ENCODE measurements at places on chromosomes 11 and 22. TPM values are rescaled to one million over a fixed set of nuclear protein-coding genes. Genes with fewer than 3 reads are reported as not detected.

MEI1 gene
- total RNA-seq: 2.1 TPM

CCS gene
- total RNA-seq: 81.4 TPM

MS4A15 gene
- 0.13 TPM for total RNA-seq

ANGPTL5 gene
- not detected for total RNA-seq

WDR74 gene
- 63.7 TPM for total RNA-seq

TMEM151A gene
- 1.6 TPM for total RNA-seq

- no peak overlapping the region for H3K27ac ChIP-seq
- no peak overlapping the region for H3K4me3 ChIP-seq
- no peaks in the 10 kb centered on the region for H3K27me3 ChIP-seq
- peaks cover 8% of the 10 kb centered on the region for H3K4me1 ChIP-seq
- DNase-seq: no peak
Observed at GRCh38 chr11:12043221-12043620, 34.8 kb upstream of the DKK3 start.

DNA sequence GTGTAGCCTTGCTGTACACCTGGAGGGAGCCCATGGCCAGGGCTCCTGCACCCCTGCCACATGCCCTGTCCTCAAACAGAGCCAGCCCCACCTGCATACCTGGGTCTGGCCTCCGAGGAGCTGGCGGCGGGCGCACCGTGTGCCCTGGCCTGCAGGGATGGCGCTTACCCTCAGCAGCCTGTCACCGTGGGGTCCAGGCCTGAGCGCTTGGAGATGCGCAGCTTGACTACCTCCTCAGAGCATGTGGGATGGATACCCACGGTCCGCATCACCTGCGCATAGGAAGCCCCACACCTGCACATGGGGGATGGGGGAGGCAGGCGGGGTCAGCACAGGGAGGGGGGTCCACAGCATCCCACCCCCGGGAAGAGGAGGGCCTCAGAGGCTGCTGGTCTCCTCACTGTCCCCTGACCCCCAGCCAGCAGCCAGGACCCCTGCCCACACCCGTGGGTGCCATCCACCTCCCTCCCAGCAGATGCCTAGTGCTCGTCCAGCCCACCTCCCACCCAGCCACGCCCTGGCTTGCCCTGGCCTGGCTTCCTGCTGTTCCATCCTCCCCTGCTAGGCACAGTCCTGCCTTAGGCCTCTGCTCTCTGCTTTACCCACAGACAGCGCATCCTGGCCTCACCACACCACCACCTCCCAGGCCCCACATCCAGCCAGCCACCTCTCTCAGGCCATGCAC, 22.4 kb upstream of the GNB1L start:
- no peak for DNase-seq
- no peak overlapping the region for H3K4me3 ChIP-seq
- H3K27ac ChIP-seq: no peak overlapping the region
- H3K27me3 ChIP-seq: peaks cover 2% of the 10 kb centered on the region
- peaks cover 36% of the 10 kb centered on the region for H3K4me1 ChIP-seq

GRCh38 chr11:106061249-106061784, 15.8 kb downstream of the KBTBD3 start:
- no peak overlapping the region for H3K4me3 ChIP-seq
- H3K27ac ChIP-seq: no peak overlapping the region
- peaks cover 5% of the 10 kb centered on the region for H3K36me3 ChIP-seq
- H3K4me1 ChIP-seq: no peaks in the 10 kb centered on the region
- no peak for DNase-seq

GRCh38 chr22:28207281-28208030, 288.4 kb upstream of the PITPNB start:
- no peak overlapping the region for H3K4me3 ChIP-seq
- no peaks in the 10 kb centered on the region for H3K27me3 ChIP-seq
- H3K36me3 ChIP-seq: peaks cover 18% of the 10 kb centered on the region
- peaks cover 7% of the 10 kb centered on the region for H3K4me1 ChIP-seq

DNA sequence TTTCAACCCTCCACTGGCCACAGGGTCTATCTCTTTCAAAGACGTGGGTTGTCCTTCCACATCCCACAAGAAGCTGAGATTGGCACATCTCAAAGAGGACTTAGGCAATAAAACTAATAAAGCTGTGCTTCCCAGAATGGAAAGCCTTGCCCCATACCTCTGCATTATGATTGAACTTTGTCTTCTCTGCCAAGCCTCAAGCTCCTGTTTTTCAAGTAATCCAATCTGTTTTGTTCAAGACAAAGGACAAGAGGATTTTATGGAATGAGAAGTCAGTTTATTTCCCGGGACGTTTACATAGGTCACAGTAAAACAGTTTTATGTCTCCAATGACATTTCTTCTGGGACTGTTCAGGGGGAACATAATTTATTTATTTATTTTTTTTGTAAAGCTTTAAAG, 108.4 kb downstream of the GALNT18 start:
- H3K4me3 ChIP-seq: no peak overlapping the region
- H3K27ac ChIP-seq: no peak overlapping the region
- H3K4me1 ChIP-seq: no peaks in the 10 kb centered on the region
- no peaks in the 10 kb centered on the region for H3K36me3 ChIP-seq
- DNase-seq: no peak

GRCh38 chr11:3807909-3808860, at the start of gene PGAP2:
TSS of gene PGAP2 (plus strand) at chr11:3808560. CDS start at chr11:3811260, 2,700 bp downstream.
- H3K4me3 ChIP-seq: peak within 1 kb of the TSS; percentile 97
- peak within 1 kb of the TSS; percentile 96 for H3K27ac ChIP-seq
- H3K4me1 ChIP-seq: peaks cover 15% of the 10 kb centered on the region
- peak; percentile 40 for DNase-seq
- H3K36me3 ChIP-seq: peaks cover 5% of the 10 kb centered on the region

GRCh38 chr11:110128161-110128560, 35.0 kb downstream of the ZC3H12C start:
- no peak overlapping the region for H3K4me3 ChIP-seq
- DNase-seq: no peak
- H3K27ac ChIP-seq: peak overlapping the region; percentile 98
- H3K4me1 ChIP-seq: peaks cover 63% of the 10 kb centered on the region
- H3K36me3 ChIP-seq: peaks cover 7% of the 10 kb centered on the region
- H3K27me3 ChIP-seq: no peaks in the 10 kb centered on the region

DNA sequence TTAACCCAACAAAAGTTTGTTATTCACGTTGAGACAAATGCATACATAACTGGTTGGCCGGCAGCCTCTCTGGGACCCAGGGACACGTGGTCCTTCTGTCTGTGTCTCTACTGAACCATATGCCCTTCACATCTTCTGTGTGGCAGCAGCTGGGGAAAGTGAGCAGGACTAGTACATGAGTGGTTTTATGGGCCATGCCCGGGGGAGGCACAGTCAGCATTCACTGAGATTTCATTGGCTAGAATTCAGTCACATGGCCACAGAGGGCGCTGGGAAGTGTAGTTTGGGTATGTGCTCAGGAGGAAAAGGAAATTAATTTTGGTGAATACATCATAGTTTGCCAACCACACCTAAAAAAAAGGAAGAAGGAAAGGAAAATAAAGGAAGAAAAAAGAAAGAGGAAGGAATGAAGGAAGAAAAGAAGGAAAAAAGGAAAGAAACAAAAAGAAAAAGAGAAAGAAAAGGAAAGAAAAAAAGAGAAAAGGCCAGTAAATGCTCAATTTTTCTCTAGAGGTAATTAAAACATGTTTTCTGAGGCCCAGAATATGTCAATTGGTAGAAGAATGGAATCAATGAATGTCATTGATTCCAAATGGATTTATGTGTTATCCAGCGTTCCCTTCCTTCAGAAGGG, 55.9 kb upstream of the KIRREL3 start:
- no peak overlapping the region for H3K27ac ChIP-seq
- H3K36me3 ChIP-seq: no peaks in the 10 kb centered on the region
- peaks cover 34% of the 10 kb centered on the region for H3K27me3 ChIP-seq
- no peaks in the 10 kb centered on the region for H3K4me1 ChIP-seq
- DNase-seq: no peak
- no peak overlapping the region for H3K4me3 ChIP-seq

DNA sequence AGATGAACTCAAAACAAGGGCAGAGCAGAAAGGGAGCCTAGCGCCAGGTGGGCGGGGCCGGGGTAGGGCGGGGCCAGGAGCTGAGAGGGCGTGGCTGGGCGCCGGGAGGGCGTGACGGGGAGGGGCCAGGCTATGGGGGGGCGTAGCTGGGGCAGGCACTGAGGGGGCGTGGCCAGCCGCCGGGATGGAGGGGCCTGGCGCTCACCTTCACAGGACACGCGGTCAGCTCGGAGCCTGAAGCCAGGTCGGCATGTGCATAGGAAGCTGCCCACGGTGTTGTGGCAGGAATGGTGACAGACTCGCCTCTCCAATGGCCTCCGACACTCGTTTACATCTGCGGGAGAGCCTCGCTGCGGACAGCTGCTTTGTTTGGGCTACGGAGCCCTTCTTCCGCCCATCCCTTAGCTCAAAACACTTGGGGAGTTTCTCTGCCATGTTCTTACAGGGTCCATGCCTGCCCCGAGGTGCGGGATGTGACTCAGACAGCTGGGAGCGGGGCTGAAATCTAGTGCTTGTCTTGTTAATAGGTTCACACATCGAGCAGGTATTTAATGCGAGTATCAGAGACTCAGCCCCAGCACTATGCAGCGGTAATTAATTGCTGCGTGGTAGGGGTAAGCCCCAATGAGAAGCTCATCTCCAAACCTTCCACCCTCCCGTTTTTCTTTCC, 13.4 kb downstream of the VWCE start:
- H3K27me3 ChIP-seq: peaks cover 12% of the 10 kb centered on the region
- DNase-seq: peak; percentile 78
- H3K36me3 ChIP-seq: peaks cover 12% of the 10 kb centered on the region
- H3K27ac ChIP-seq: no peak overlapping the region
- peak overlapping the region; percentile 46 for H3K4me3 ChIP-seq

DNA sequence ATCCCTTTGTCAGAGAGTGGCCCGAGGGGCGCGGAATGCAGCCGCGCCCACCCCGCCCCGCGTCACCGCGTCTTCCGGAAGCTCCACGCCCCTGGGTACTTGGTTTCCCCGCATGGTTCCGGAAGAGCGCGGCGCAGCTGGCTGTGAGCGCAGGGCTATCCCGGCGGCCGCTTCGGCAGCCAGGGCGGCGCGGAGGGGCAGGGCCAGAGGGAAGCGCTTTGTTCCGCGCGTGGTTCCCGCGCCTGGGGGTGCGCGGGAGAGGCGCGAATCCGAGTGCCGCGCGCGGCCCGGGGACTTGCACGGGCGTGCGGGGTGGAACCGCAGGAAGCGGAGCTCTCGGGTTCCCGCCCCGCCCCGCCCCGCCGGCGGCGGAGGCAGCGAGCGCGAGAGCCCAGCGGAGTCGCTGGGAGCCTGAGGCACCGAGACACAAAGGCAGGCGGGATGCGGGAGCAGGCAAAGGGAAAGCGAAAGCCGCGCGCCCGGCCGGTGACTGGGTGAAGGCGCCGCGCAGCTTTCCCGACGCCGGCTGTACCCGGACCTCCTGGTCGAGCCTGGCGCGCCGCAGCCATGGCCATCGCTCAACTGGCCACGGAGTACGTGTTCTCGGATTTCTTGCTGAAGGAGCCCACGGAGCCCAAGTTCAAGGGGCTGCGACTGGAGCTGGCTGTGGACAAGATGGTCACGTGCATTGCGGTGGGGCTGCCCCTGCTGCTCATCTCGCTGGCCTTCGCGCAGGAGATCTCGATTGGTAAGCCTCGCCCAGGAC, at the start of gene PANX1:
Gene PANX1 (plus strand): TSS at position 96 of the 766 bp plus-strand sequence. CDS start 472 bp downstream, at position 568.
- peak within 1 kb of the TSS; percentile 99 for H3K27ac ChIP-seq
- H3K4me3 ChIP-seq: no peak within 1 kb of the TSS
- peak; percentile 81 for DNase-seq
- H3K4me1 ChIP-seq: peaks cover 25% of the 10 kb centered on the region
- no peaks in the 10 kb centered on the region for H3K27me3 ChIP-seq
- H3K36me3 ChIP-seq: no peaks in the 10 kb centered on the region

DNA sequence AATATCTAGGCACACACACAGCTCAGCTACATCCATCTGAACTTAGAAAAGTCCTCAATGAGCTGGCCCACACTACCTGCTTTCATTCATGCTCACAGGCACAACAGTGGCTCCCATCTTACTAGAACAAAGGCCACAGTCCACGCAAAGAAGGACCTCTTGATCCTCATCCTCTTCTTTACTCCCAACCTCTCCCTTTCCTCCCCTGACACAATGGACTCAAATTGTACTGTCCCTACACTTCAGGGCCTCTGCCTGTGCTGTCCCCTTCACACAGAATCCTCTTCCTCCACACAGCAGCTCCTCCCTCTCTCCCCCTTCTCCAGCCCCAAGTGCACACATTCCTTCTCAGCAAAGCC, 12.7 kb downstream of the SMCO4 start:
- no peak overlapping the region for H3K27ac ChIP-seq
- no peak overlapping the region for H3K4me3 ChIP-seq
- H3K36me3 ChIP-seq: no peaks in the 10 kb centered on the region
- H3K27me3 ChIP-seq: no peaks in the 10 kb centered on the region
- H3K4me1 ChIP-seq: peaks cover 9% of the 10 kb centered on the region

- no peaks in the 10 kb centered on the region for H3K4me1 ChIP-seq
- no peaks in the 10 kb centered on the region for H3K36me3 ChIP-seq
- H3K27ac ChIP-seq: no peak overlapping the region
- DNase-seq: no peak
Observed at GRCh38 chr11:59943997-59944714, 5.9 kb downstream of the OOSP1 start.

DNA sequence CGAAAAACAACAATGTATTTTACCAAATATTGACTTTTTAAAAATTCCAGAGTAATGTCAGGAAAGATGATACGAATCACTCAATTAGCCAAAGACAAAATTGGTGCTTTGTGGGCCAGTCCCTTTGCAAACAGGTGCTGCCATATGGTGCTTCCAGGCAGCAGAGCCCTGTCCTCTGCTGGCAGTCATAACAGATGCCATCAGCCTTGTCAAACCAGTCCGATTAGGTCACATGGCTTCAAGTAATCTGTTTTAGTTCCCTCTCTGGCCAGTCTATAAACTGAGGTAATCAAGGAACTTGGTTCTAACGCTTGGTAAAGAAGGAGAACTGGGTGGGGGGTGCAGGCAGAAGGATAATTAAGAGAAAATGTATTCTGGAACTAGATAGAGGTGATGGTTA, 49.1 kb upstream of the CAPRIN1 start:
- no peak overlapping the region for H3K4me3 ChIP-seq
- no peak for DNase-seq
- no peak overlapping the region for H3K27ac ChIP-seq
- peaks cover 21% of the 10 kb centered on the region for H3K4me1 ChIP-seq

- H3K4me3 ChIP-seq: no peak overlapping the region
- no peak overlapping the region for H3K27ac ChIP-seq
- peaks cover 11% of the 10 kb centered on the region for H3K4me1 ChIP-seq
- H3K27me3 ChIP-seq: peaks cover 2% of the 10 kb centered on the region
- no peak for DNase-seq
Observed at GRCh38 chr11:34531663-34532062, 18.1 kb upstream of the ELF5 start.

DNA sequence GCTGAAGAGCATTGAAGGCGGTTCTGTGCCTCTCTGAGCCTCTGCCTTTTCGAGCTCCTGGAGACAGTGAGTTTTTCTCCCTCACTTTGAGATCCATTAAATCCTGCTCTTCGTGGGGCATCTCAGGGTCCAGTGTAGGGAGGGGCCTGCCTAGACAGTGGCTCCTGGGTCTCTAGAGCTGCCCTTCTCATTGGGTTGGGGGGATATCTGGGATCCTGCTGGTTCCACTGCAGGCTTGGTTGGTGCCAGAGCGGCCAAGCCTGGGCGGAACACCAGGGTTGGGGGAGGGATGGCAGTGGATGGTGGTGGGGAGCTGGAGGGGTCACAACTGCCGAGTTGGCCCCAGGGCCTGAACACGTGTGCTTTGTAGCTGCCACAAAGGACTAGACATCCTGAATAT, 52.2 kb upstream of the CARS1 start:
- H3K27me3 ChIP-seq: no peaks in the 10 kb centered on the region
- DNase-seq: no peak
